Putamen (tissue), 1 donor: ENCODE measurements at places on chromosomes 1 and 21.

DNA sequence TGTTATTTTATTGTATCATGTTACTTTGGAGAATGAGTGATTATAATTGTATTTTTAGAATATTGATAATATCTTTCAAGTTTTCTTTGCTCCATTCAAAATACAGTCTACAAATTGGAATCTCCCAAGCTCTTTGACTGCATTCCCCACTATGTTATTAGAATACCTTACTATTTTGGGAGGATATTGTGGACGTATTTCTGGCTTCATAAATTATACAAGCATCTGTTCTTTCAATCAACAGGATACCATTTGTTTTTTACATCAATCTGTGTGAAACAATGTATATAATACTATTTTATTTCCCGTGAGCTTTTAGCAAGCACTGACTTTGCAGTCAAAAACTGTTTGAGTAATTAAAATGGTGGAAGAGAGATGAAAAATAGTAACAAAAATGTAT is 226.5 kb downstream of the PTPRC start:
- DNase-seq: no peak

DNA sequence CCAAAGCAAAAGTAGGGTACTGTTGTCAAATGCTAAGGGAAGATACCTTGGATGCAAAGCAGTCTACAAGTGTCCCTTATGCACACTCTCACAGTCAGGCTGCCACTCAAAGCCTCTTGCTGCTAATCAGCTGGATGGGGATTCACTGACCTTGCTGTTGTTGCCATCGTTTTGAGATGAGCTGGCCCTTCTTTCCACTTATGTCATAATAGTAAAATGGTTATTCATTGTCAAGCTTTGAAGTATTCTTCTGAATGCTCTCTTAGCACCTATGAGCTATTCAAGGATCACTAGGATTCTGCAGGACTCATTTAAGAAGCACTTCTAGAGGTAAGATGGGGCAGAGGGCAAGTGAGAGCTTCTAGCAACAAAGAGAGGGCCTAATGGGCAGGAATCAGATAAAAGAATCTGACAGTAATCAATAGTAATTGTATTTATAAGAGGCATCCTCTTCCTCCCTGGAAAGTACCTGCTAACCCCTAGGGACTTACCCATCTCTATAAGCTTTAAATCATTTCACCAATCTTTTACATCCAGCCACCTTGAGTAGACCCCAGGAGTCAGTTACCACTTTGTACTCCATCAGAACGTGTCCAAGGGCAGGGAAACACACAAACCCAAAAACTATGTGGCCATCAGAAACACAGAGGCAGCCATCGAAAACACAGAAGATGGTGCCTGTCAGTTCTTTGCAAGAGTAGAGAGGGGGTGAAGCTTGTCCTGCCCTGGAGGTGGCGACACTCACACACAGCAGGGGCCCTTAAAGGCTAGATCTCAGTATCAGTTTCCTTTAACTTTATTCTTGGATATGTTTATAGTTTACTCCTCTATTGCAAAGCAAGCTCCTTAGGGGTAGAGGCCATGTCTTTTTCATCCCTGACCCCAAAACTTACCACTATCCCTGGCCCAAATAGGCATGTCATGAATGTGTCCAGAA is 103.7 kb upstream of the NFIA start:
- DNase-seq: no peak

DNA sequence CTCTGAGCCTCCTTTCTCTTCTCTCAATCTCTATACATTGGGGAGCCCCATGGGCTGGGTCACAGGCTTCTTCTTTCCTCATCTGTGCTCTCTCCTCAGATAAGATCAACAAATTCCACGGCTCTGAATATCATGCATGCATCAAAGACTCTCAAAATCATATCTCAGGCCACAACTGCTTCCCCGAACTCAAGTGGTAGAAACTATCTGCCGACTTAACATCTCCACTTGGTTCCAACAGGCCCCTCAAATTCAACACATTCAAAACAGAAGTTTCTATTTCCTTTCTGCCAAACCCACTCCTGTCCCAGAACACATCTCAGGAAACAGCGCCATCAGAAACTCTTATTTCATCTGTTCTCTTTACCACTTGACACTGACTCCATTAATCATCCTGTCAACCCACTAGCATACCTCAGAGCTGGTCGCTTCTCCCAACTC is 16.7 kb downstream of the DDX59 start:
- DNase-seq: no peak

DNA sequence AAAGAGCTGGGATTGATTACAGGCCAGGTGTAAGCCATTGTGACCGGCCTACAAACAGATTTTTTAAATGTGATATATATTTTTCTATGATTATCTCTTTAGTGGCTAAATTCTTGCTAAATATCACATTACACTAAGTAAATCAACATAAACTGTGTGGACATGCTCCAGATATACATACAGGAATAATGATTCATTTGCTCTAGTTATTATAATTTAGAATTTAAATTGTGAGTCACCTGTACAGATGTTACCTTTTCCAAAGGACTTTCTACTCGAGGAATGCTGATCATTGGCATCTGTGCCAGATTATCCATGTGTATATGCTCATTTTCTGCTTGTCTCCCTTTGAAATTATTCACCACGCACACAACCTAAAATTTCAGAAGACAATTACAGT is 90.1 kb downstream of the PLPPR5 start:
- no peak for DNase-seq

DNA sequence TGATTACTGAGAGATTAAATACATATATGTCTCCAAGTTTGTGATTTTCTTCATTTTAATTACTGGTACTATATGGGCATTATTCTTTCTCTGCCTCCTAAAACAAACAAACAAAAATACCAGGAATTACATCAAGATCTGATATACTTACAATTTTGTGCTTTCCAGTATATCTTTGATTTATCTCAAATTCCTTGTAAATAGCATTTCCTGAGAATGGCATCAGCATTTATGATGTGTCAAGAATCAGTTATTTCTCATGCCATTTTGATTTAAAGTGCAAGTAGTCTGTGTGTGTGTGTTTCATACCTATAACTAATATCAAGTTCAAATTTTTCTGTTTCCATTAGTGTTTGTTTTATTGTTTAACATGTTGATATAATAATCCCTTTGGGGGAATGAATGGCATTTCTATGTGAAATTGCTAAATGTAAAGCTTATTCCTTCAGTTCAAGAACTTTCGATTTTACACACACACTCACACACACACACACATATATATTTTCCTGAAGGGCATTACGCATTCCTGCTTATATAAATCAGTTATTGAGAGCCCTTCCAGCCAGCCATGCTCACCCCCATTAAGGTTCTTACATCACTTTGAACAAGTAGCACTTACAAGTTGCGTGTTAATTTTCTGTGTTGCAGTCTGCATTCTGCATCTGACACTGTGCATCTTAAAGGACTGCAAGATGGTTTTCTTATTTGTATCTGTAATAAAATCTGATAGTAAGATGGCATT is 102.7 kb downstream of the NEK7 start:
- DNase-seq: no peak

- DNase-seq: no peak
These were observed 6.8 kb upstream of the KIAA1614 start for GRCh38 chr1:180905927-180906326.

DNA sequence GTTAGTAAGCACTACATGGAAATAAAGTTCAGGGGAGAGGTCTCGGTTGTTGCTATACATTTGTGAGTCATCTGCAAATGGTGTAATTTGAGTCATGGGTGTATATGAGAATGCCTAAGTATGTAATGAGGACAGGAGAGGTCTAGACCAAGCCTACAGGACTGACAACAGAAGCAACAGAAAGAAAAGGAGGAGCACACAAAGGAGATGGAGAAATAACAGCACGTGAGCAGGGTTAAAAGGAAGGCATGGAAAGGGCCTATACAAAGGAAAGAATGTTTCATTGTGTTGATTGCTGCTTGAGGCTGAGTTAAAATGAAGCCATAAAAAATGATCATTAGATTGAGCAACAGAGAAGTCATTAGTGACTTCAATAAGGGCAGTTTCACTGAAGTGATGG is 28.0 kb upstream of the PRKAA2 start:
- DNase-seq: no peak

DNA sequence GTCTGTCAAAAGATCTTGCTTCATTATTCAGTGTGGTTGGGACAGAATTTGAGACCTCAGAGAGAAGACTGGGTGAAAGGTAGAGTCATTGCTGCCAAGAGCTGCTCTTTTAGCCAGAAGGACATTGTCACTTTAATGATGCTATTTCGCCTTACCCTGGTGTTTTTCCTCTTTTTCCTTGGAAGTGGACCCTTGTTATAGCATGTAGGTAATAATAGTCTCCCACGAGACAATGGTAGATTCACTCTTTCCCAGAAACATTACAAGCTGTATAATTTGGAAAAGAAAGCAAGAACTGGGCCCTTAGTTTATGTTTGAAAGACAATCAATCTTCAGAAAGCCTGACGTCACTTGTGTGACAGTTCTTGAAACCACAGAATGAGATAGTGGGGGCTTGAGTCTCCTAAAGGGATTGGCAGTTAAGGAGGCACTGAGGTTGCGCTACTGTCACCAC is 3.8 kb downstream of the SERTAD4 start:
- no peak for DNase-seq

DNA sequence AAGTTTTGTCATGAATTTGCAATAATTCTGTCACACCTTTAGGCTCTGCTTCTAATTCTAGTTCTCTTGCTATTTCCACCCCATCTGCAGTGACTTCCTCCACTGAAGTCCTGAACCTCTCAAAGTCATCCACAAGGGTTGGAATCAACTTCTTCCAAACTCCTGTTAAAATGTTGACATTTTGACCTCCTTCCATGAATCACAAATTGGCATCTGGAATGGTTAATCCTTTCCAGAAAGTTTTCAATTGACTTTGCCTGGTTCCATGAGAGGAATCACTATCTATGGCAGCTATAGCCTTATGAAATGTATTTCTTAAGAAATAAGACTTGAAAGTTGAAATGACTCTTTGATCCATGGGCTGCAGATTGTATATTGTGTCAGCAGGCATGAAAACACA is 19.7 kb upstream of the SFT2D2 start:
- no peak for DNase-seq

- DNase-seq: no peak
These were observed 231.5 kb downstream of the KCNT2 start for GRCh38 chr1:196376630-196377328.

GRCh38 chr1:174480324-174480723 is 32.6 kb downstream of the GPR52 start:
- DNase-seq: no peak

- no peak for DNase-seq
These were observed 45.9 kb downstream of the KLHDC7A start for GRCh38 chr1:18526436-18527275.

DNA sequence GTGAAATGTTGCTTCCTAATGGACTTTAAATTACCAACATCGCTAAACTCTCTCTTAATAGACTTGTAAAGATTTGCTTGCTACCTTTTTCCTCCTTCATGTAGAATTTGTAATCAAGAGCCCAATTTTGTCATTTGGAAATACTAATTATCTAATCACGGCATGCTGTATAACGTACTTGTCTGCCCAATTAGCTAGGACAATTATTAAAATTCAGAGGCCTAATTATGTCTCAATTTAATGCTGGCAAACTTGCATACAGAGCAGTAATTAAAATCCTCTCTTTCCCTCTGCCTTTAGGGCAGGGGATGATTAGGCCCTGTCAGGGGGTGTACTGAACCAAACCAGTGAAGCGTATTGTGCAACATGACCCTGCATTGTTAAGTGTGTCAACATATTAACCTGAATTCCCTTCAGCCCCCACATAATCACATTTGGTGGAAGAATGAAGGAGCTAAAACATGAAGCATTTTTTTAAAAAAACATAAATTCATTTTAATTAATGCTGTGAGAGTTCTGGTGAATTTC is 137.4 kb upstream of the BARHL2 start:
- no peak for DNase-seq

- no peak for DNase-seq
These were observed 1.8 kb upstream of the SLC19A2 start for GRCh38 chr1:169487561-169487960.

DNA sequence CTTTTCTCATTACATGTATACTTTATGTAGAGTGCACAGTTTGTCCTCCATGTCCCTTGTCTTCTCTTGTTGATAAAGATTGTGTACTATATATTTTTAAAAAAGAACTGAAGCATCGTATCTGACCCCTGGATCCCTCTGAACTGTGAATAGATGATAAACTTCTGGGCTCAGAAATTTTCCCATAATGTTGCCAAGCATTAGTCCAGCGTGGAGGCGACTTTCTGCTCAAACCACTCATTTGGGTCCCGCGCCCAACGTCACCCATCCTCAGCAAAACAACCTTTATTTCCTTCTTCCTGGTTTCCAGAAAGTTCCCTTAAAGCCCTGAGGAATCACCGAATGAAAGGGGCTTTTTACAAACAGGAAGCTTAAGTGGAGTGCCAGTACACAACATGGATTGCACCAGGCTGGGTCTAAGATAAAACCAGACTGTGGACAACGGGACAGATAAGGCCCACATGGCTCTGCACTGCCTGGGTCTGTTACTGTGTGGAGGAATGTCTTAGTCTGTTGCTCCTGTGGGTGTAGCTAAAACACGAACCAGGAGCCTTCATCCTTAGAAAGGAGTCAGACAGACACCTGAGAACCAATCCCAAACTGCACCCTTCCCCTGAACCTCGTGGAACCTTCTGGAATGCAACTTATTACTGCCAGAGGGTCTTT is 15.6 kb downstream of the EVA1C start:
- no peak for DNase-seq

GRCh38 chr1:116415699-116416533 is 42.9 kb downstream of the ATP1A1 start:
- DNase-seq: no peak

DNA sequence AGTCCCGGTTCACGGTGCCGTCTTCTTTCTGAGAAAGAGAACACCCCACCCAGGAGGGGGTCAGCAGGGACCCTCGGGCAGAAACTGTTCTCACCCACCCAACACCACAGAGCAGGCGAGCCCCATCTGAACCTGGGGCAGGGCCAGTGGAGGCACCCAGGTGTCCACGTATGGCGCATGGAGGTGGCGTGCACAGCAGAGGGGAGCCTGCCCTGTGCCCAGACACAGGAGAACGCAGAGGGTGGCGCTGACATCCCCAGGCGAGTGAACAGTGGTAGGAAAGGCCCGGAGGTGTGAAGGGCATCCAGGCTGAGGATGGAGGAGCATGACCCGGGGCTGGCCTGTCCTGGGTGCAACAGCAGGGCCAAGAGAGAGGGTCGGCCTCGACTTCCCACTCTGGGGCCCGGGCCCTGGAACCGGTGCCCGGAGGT is 91.1 kb downstream of the STUM start:
- DNase-seq: no peak

- DNase-seq: no peak
These were observed 192.3 kb downstream of the PRDM16 start for GRCh38 chr1:3261007-3261968.

- peak; percentile 39 for DNase-seq
These were observed 32.1 kb upstream of the APOBEC4 start for GRCh38 chr1:183685112-183685713.

DNA sequence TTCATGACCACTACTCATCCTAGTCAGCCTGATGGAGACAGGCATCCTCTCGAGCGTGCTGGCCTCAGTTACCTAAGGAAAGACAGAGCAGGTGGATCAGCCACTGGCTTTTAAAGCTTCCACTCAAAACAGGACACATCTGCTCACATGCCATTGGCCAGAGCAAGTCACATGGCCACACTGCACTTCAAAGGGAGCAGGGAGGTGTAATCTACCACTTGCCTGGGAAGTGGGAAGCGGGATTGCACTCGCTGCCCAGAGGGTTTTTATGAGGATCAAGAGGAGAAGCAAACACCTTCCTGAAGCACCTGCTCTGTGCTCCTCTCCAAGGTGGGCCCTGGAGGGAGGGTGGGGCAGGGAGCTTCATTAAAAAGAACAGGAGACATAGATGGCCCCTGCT is 108.0 kb downstream of the TAS1R2 start:
- no peak for DNase-seq
